ENCODE measurements at places on chromosomes 6 and 20.

- no peak for DNase-seq
Measured at GRCh38 chr6:17714177-17714576, 7.5 kb upstream of the NUP153 start.

DNA sequence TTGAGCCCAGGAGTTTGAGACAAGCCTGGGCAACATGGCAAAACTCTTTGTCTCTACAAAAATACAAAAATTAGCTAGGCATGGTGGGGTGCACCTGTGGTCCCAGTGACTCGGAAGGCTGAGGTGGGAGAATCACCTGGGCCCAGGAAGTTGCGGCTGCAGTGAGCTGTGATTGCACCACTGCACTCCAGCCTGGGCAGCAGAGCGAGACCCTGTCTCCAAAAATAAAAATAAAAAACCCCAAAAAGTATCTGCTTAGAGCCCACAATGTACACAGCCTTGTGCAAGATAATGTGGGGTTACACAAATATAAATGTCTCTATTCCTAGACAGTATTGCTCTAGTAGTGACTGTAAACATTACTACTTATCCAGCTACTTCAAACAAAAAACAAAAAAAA, 5.9 kb downstream of the ESF1 start:
- no peak for DNase-seq

- no peak for DNase-seq
Measured at GRCh38 chr6:125747589-125748405, 1.6 kb upstream of the HEY2 start.

DNA sequence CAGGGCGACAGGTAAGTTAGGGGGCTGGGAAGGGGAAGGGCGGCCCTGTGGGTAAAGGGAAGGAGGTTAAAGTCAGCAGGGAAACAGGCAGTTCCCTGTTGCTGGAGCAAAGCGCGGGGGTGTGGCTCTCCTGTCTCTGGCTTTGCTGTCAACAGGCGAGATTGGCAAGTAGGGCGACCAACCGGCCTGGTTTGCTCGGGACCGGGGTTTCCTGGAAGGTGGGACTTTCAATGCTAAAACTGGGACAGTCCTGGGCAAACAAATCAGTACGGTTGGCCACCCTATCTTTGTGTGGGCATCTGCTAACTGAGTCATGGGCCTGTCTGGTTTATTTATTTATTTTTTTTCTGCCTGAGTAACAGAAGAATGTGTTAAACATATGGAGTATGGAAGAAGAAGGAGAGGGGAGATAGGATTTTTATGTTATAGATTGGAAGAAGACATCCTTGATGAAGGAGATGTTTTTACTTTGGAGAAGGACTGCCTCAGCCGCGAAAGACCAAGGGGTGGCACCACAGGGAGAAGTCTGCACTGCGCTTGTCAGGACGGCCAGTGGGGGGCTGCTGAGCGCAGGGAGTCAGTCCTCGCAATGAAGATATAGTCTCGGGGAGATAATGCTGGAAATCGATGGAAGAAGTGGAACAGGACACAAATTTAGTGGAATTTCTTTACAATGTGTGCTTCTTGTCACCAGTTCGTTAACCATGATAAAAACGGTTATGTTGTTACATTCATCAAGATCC, 43.4 kb upstream of the ESR1 start:
- no peak for DNase-seq

- DNase-seq = no peak
Measured at GRCh38 chr20:3925899-3926638, 36.9 kb downstream of the PANK2 start.

DNA sequence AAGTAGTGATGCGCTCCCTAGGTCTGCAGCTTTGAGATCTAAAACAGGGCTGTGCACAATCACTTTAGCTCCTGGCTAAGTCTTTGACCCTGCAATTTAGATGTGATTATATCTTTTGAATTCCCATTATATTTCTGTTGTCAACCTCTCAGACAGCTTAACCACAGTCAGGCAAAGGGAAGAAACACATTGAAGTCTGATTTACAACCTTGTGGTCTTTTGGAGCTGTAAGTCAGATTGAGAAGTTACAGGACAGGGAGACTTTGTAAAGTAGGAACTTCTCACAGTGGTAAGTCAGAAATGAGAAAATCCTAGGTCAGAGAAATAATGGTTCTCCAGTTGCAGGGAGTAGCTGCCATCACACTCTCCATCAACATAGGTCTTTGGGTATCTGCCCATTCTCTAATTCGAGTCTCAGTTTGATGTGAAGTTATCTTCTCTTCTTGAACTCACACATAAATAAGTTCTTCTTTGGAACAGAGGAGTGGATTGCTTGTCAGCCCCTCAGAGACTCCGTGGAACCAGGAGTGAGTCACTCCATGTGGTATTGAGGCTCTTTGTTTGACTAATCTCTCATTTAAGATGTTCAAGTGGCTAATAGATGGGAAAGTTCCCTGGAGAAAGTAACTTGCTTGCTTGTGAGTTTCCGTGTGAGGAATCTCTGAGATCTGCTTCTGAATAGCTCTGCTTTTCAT, 35.0 kb upstream of the SGK1 start:
- DNase-seq = no peak

- no peak for DNase-seq
Measured at GRCh38 chr6:152218887-152219286, 411.4 kb downstream of the ESR1 start.

DNA sequence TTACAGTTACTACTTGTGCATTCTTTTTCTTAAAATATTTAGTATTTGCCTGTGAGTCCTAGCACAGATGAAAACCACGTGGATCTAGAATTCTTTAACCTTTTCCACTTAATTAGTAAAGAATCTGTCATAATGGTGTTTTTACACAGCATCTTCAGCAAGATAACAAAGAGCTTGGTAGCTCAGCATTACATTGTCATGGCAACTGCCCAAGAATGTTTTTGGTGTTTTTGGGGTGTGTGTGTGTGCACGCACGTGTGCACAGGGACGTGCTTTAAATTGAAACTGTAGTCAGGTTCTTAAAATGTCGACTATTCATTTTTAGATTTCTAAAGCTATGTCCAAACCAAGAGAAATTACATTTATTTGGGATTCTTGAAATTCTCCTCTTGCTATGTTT, 108.0 kb downstream of the FIG4 start:
- DNase-seq = no peak

GRCh38 chr20:23005776-23006175, 29.3 kb upstream of the SSTR4 start:
- no peak for DNase-seq

DNA sequence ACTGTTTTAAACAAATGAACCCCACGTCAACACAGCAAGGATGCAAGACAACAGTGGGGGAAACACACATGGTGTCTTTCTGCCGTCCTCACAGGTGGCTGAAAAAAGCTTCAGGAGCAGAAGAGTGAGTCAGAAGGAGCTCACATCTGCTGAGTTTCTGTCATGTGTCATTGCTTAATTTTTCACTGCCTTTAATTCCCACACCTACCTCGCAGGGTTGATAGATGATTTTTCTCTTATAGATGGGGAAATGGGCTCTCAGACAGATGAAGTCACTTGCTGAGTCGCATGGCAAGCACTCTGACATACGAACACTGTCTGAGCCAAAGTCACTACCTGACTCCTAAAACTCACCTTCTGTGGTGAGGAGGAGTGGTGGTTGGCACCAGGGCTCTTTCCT, 28.3 kb upstream of the CARMIL1 start:
- no peak for DNase-seq

- DNase-seq = no peak
Measured at GRCh38 chr20:21981597-21982344, 276.3 kb downstream of the PAX1 start.

GRCh38 chr20:15440049-15440820, 1102.8 kb upstream of the FLRT3 start:
- no peak for DNase-seq

DNA sequence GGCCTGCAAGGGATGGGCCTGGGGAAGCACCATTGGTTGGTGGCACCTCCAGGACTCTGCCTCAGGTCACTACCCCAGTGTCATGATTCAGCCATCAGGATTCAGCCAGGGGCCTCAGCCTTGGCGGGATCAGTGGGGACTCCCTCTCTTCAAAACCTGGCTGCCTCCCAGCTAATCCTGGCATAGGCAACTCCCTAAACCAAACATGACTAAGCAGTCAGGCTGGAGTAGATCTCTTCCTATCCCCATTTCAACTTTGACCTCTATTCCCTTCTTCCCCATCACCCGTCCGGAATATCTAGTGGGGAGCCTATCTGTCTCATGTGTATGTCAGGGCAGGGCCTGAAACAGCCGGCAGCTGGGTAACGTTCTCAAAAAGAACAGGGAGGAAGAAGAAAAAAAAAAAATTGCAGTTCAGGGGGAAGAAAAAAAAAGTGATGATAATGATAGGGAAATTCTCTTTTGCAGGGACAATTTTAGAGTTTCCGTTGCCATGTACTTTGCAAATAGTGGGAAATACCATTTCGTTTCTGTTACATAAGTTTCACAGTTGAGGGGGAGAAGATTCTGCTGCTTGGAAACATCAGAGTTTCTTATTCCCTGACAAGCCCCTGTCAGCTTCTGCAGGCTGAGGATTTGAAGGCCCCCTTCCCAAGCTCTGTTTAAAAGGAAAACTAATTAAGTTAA, 4.1 kb upstream of the PREX1 start:
- no peak for DNase-seq

DNA sequence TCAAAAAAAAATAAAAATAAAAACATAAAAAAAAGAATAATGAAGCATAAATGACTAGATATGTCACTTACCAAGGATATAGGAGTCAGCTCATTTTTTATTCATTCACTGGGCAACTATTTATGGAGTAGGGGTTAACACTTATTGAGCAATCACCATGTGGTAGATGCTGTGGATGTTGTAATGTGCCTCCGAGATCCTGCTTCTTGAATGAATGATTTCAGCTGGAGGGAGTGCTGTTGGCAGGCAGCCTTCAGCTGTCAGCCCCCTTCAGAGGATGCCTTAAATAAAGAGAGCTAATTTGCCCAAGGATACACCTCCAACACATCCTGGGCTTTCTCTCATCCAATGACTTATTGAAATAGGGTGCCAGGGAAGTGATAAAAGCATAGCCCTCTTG, 229.5 kb upstream of the DTNBP1 start:
- no peak for DNase-seq

DNA sequence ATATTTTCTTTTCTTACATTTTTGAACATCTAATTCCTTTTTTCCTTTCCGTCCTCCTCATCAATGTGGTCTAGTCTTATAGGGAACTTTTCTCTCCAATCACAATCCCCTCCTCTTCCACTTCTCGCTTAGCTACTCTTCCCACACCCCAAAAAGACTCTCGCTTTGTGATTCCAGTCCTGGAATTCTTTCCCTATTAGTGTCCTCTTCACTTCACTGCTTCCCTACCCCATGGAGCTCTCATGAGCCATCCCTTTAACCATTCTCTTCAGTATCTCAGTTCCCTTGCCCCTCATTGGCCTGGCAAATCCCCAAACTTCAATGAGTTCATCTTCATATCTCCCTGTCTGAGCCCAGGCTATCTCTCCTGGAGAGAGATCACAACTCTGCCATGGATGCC, 55.3 kb upstream of the CEP85L start:
- no peak for DNase-seq
